ENCODE measurements at places on chromosomes 4 and X. TPM values are rescaled to one million over a fixed set of nuclear protein-coding genes. Genes with fewer than 3 reads are reported as not detected.

- no peak for DNase-seq
Observed at GRCh38 chr4:11131491-11131890, 297.2 kb downstream of the HS3ST1 start.

- no peak for DNase-seq
Observed at GRCh38 chr4:5110901-5111300, 59.6 kb downstream of the STK32B start.

DNA sequence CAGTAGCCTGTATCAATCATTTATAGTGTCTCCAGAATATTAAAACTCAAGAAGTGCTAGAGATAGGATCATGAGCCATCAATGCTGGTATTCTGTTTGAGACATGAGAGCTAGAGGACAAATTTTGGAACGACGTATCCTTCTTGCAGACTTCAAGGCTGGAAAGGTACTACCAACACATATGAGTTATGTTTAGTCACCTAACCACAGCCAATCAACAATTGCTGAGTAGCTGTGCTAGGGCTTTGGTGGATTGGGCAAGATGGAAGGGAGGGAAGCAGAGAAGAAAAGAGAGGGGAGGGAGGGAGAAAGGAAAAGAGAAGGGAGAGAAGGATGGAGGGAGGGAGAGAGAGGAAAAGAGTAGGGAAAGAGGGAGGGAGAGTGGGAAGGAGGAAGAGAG is 21.6 kb upstream of the RAI2 start:
- DNase-seq = no peak

DNA sequence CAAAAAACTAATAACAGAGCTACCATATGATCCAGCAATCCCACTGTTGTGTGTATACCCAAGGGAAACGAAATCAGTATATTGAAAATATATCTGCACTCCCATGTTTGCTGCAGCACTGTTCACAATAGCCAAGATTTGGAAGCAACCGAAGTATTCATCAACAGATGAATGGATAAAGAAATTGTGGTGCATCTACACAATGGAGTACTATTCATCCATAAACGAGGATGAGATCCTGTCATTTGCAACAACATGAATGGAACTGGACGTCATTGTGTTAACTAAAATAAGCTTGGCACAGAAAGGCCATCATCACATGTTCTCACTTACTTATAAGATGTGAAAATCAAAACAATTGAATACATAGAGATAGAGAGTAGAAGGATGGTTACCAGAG is 402.1 kb downstream of the KCTD8 start:
- no peak for DNase-seq

- DNase-seq = no peak
Observed at GRCh38 chr4:13365195-13365594, 118.9 kb downstream of the RAB28 start.

- no peak for DNase-seq
Observed at GRCh38 chr4:122702939-122703338, 29.6 kb upstream of the BBS12 start.

DNA sequence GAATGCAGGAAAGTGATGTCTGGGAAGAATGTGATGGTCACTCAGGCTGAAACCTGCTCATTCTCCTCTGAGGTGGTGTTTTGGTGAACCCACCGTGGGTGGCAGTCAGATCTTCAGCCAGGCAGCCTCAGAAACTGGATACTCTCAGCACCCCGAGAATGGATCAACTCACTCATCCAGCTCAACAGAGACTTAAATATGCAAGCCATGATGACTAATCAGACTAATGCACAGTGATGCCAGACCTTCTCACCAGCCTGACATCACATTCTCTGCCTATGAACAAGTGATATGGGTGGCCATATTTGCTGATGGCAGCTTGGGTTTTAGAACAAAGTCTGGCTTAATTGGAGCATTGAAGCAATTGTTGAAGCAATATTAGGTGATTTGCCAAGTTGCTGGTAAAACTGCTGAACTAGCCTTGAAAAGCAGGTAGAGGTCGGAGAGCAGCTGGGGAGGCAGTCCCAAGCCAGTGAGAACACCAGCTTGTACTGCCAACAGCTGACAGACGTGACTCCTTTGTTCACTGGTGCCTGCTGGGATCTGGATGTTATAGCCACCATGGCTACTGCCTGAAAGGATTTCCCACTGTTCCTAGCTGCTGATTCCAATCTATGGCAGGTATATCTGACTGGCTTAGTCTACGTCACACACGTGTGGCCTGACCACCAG is 608.1 kb downstream of the MID1IP1 start:
- no peak for DNase-seq

- DNase-seq = no peak
Observed at GRCh38 chrX:87697409-87697808, 179.8 kb downstream of the KLHL4 start.

DNA sequence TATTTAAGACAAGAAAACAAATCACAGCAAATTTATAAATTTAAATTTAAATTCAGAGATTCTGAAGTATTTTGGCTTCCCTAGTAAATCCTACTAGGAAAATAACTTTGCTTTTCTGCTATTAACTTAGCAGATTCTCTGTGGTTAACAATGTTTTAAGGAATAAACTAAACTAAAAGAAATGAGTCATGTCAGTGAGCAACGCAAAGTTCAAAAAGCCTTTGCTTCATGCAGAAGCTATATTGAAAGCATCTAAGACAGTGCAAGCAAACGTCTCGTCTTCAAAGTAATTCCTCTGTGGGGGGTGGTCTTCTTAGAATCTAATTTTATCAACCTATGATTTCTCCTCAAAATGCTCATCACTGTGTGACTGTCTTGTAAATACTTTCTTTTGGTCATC is 30.1 kb downstream of the GABRB1 start:
- DNase-seq = no peak

- DNase-seq = no peak
Observed at GRCh38 chrX:107985033-107985432, 2.9 kb upstream of the TEX13B start.

DNA sequence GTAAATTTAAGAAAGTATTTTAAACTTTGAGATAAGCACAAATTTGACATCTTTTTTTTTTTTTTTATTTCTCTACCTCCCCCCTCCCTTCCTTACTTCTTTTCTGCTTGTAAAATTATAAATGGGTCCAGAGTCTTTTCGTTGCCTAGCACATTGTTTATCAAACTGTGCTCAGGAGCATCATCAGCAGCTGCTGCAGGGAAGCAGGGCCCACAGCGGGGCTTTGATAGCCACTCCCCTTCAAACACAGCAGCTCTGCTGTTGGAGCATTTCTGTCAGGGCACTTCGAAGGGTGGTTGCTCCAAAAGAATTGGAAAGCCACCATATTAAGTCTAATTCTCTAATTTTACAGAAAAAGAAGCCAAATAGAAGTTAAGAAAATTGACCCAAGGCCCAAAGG is 588.3 kb downstream of the SPRY1 start:
- no peak for DNase-seq

DNA sequence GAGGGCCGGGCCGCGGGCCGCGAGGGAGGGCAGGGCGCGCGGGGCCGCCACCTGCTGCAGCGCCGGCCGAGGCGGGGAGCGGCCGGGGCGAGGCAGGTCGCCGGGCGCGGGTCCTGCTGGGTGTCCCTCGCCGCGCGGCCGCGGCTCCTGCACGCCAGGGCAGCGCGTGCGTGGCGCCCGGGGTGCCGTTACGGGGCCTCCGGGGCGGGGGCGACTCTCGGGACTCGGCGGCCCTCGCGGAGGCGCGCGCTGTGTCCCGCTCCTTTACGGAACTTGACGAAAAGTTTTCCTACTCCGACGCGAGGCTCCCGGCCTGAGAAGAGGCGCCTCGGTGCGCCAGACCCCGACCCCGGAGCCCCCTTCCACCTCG is 329 bp downstream of the TBC1D14 start:
- DNase-seq = no peak

- no peak for DNase-seq
Observed at GRCh38 chrX:136147976-136148375, 643 bp downstream of the FHL1 start.

DNA sequence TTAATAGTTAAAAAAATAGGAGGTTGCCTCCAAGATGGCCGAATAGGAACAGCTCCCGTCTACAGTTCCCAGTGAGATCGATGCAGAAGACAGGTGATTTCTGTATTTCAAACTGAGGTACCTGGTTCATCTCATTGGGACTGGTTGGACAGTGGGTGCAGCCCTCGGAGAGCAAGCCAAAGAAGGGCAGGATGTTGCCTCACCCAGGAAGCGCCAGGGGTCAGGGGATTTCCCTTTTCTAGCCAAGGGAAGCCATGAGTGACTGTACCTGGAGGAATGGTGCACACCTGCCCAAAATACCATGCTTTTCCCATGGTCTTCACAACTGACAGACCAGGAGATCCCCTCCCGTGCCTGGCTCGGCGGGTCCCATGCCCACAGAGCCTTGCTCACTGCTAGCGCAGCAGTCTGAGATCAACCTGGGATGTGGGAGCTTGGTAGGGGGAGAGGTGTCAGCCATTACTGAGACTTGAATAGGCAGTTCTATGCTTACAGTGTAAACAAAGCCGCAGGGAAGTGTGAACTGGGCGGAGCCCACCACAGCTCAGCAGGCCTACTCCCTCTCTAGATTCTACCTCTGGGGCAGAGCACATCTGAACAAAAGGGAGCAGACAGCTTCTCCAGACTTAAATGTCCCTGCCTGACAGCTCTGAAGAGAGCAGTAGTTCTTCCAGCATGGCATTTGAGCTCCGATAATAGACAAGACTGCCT is 47.5 kb downstream of the PPA2 start:
- no peak for DNase-seq

- peak; percentile 67 for DNase-seq
Observed at GRCh38 chrX:13167481-13168231, 123.2 kb upstream of the FAM9C start.

- DNase-seq = no peak
Observed at GRCh38 chr4:10111067-10111801, 5.4 kb downstream of the WDR1 start.

DNA sequence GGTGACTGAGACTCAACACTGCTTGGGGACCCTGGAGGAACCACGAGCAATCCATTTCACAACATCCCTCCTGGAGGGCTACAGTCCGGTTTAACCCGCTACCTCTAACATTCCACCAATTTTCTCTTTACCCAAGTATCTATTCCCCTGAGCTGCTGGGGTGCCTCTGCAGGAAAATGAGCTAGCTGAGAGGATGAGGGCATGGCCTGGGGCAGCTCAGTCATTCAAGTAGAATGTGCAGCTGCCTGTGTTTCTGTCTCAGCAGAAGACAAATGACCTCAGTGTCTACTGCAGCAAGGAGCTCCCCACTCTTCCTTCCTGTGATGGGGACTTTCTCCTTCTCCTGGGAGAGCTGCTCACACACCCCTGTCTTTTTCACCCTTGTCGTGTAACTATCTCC is 120.8 kb downstream of the ZNF518B start:
- no peak for DNase-seq

GRCh38 chrX:46953597-46953996 is 41.4 kb downstream of the JADE3 start:
- DNase-seq = no peak

DNA sequence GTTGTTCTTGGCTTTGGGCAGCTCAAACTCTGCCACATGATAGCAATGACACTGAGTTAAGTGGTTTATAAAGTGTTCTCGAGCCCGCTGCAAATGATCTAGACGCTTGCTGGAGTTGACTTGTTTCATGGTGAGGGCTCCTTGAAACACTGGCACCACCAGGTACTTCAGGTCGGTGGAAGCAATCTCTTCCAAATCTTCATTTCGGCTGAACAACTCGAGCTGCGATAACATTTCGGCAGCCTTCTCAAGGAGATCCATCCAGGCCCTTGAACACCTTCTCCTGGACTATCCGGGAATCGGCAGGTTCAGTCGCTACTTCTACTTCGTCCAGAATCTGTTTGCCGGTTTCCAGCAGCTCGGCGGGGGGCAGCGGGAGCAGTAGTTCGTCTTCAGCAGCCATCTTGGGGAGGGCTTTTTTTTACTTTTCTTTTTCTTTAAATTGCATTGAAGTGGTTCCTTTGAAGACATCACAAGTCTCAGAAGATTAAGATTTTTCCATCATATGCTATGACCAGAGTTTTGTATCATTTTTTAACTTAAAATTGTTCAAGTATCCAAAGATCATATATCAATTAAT is 28.0 kb downstream of the HNRNPDL start:
- no peak for DNase-seq

GRCh38 chrX:10656214-10656613 is 35.8 kb upstream of the MID1 start:
- DNase-seq = no peak

DNA sequence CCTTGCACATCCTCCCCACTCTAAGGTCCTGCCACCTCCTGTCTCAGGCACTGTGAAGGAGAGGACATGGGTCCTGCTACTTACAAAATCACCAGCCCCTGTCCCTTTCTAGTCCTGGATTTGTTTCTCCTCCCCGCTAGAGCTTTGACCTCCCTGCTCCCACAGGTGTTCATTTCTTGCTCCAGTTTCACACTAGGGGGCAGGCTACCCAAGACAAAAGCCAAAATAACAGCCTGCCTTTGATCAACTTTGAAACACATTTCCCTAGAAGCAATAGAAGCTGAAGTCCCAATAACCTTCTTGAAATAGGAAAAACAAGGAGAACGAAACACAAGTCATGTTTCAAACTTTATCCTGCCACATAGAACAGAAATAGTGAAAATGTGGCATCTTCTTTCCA is 164.4 kb downstream of the QDPR start:
- no peak for DNase-seq

GRCh38 chr4:5874811-5875449 is 18.0 kb downstream of the CRMP1 start:
- DNase-seq = no peak

DNA sequence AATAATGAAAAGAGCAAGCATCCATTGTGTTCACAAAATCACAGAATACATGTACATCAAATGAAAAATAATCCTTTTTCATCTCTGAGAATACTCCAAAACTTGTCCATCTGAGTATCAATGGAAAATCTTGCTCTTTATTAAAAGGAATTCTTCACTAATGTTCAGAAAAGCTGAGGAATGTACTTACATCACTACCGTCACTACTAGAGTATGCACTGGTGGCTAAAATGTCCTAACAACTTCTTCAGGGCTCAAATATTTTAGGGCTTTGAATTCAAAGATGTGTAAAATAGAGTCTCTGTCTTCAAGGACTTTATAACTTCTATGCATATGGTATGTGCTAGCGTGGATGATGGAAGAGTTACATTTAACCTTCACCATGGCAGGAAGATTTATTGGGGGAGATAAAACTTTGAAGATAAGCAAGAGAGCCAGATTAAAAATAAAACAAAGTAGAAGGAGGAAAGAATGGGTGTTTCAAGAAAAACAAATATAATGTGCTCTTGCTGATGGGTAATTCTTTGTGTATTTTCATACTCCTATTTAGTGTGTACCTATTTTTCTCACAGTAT is 55.1 kb downstream of the DMD start:
- DNase-seq = no peak

CYTL1 gene
- 0.85 TPM for total RNA-seq

IBSP gene
- not detected for total RNA-seq

POU3F4 gene
- total RNA-seq = not detected

GPRASP1 gene
- total RNA-seq = 0.85 TPM

USP17L18 gene
- total RNA-seq = not detected

All from ascending aorta (tissue), 2 donors.